ENCODE measurements at places on chromosomes 11 and 22. TPM values are rescaled to one million over a fixed set of nuclear protein-coding genes. Genes with fewer than 3 reads are reported as not detected.

MS4A15 gene
- not detected for polyA plus RNA-seq

HBG2 gene
- 2,582 TPM for polyA plus RNA-seq

F2 gene
- not detected for polyA plus RNA-seq

APOBEC3C gene
- 4.7 TPM for polyA plus RNA-seq

YAP1 gene
- polyA plus RNA-seq: 49.4 TPM

POLR3H gene
- 82.6 TPM for polyA plus RNA-seq

KCNE3 gene
- polyA plus RNA-seq: 3.8 TPM

PVALB gene
- polyA plus RNA-seq: 11.9 TPM

OR52K2 gene
- polyA plus RNA-seq: not detected

TBX10 gene
- polyA plus RNA-seq: not detected

TRIM3 gene
- polyA plus RNA-seq: 67.7 TPM

PDE3B gene
- polyA plus RNA-seq: 12.8 TPM

ADM2 gene
- polyA plus RNA-seq: 0.11 TPM

PRR33 gene
- polyA plus RNA-seq: 0.08 TPM

CSKMT gene
- polyA plus RNA-seq: 9.6 TPM

SCGB2A2 gene
- polyA plus RNA-seq: not detected

FOLR1 gene
- 4.7 TPM for polyA plus RNA-seq

MYOD1 gene
- polyA plus RNA-seq: not detected

PIK3IP1 gene
- 17.1 TPM for polyA plus RNA-seq

SIK2 gene
- polyA plus RNA-seq: 18.1 TPM

MPZL2 gene
- polyA plus RNA-seq: 13.3 TPM

SC5D gene
- 121 TPM for polyA plus RNA-seq

PNPLA3 gene
- polyA plus RNA-seq: 12.1 TPM

NRXN2 gene
- 424 TPM for polyA plus RNA-seq

GAB4 gene
- 0.36 TPM for polyA plus RNA-seq

C11orf87 gene
- 34.0 TPM for polyA plus RNA-seq

KRTAP5-8 gene
- not detected for polyA plus RNA-seq

OR5P2 gene
- polyA plus RNA-seq: not detected

UBQLN3 gene
- not detected for polyA plus RNA-seq

DEFB131B gene
- polyA plus RNA-seq: not detected

HSPB2 gene
- polyA plus RNA-seq: 5.7 TPM

ST14 gene
- polyA plus RNA-seq: 2.8 TPM

PHLDB1 gene
- 205 TPM for polyA plus RNA-seq

OR2D2 gene
- not detected for polyA plus RNA-seq

P2RY2 gene
- polyA plus RNA-seq: not detected

FOSL1 gene
- 0.36 TPM for polyA plus RNA-seq

UBASH3B gene
- 8.5 TPM for polyA plus RNA-seq

LUZP2 gene
- 147 TPM for polyA plus RNA-seq

TMPRSS6 gene
- polyA plus RNA-seq: 0.24 TPM

CSNK1E gene
- polyA plus RNA-seq: 227 TPM

SOX10 gene
- 264 TPM for polyA plus RNA-seq

LRFN4 gene
- 76.9 TPM for polyA plus RNA-seq

KCNQ1 gene
- 3.0 TPM for polyA plus RNA-seq

OR8G5 gene
- not detected for polyA plus RNA-seq

OR5AL1 gene
- not detected for polyA plus RNA-seq

APOA4 gene
- polyA plus RNA-seq: not detected

SLC22A12 gene
- polyA plus RNA-seq: not detected

GGTLC3 gene
- 0.41 TPM for polyA plus RNA-seq

DEAF1 gene
- 230 TPM for polyA plus RNA-seq

OR8D1 gene
- not detected for polyA plus RNA-seq

OR8A1 gene
- polyA plus RNA-seq: not detected

CCDC87 gene
- polyA plus RNA-seq: 0.32 TPM

DBX1 gene
- polyA plus RNA-seq: 0.15 TPM

Data from spinal cord (tissue), 10 donors.